Left ventricle myocardium superior (tissue), 1 donor: ENCODE measurements at places on chromosomes 16 and 17.

- no peak for DNase-seq
These were observed 330.1 kb downstream of the CDH11 start for GRCh38 chr16:64791756-64792155.

DNA sequence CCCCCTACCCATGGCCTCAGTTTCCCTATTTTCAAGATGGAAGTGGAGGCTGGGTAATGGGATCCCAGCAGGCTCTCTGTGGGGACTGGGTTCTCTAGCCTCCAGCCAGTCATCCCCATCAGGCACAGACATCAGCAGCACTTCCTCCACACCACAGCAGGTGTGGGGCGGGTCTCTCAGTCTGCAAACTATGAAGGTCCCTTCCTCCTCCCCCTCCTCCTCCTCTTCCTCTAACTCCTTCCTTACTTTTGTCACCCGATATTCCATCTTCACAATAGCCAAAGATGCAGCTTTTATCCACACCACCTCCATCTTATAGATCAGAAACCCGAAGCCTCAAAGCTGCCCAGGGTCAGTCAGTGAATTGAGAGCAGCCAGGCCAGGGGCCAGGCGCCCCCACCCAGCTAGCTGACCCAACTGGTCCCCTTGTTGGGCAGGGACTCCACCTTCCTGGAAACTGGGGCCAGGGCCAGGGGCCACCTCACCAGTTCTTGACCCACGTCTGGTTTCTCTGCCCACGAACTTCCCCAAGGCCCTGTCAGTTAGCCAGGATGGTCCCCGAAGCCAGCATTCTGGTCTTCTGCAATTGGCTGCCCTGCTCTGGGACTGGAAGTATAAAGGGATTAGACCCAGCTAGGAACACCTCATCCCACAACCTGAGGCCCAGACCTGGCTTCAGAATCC is 2.5 kb downstream of the FAM83G start:
- DNase-seq, result no peak

DNA sequence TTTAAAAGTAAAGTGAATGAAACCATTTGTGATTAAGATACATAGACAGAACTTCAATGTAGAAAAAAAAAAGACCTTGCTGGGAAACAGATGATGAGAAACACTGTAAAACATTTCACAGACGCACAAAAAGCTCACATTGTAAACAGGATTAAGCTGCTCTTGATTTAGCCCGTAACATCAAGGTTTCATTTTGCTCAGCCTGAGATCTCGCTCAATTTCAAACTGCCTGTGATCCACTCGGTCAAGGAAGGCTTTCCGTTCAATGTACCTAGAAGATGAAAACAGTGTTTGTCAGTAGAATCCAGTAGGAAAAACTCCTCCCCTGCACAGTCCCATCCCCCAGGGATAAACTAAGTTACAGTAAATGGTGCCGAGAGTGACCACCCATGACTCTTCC is 42.3 kb upstream of the BCAR1 start:
- DNase-seq, result no peak

DNA sequence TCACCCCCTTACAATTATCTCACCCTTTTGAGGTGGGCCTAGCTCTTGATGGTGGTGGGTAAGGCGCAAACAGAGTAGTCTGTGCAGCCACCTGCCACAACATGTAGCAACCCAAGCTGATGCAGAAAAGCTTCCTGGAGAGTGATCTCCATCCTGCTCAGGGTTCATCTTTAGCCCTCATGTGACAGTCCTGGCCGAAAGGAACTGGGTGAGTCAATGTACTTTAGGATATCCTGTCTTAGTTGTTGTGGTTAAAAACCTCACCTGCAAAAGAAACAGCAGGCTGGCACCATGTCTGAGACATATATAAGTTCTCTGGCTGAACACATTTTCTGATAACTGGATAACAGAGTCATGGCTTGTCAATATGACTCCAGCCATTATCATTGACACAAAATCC is 183.5 kb upstream of the CPHXL start:
- no peak for DNase-seq

GRCh38 chr16:15643946-15644250 is 944 bp upstream of the MARF1 start:
- DNase-seq, result no peak

- peak; percentile 36 for DNase-seq
These were observed 8.7 kb downstream of the VASN start for GRCh38 chr16:4380119-4381063.

DNA sequence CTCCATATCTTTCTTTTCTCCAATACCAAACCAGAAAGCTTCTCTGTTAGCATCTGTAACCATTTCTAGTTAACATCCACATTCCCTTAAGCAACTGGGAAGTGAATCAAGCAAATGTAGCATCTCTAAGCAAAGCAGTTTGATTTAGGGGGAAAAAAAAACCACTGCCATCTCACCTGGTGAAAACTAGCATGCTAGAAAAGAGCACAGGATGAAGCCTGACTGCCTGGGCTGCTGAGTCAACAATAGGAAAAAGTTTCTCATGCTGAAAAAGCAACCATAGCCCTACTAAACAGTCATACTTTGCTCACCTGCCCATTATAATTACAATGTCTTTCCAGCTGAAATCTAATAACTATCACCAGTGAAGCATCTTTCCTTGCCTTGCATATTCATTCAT is 139.3 kb downstream of the ANKFN1 start:
- no peak for DNase-seq
